Amygdala (tissue), 56 donors: ENCODE measurements at places on chromosomes 12 and 14.

DNA sequence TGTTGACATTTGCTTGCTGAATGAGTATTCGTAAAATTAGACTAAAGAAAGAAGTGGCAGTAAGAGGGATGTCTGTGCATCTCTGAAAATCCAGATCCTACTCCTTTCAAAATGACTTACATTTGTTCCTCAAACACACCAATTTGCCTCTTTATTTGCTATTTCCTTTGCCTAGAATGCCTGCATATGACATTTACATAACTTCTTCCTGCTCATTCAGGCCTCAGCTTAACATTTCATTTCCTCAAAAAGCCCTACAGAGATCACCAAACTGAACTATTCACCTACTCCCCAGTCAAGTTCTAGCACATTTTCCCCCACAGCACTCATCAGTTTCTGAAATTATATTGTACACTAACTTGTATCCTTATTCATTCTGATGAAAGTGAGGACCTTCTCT lies 907.2 kb downstream of the LRFN5 start:
- DNase-seq = no peak

DNA sequence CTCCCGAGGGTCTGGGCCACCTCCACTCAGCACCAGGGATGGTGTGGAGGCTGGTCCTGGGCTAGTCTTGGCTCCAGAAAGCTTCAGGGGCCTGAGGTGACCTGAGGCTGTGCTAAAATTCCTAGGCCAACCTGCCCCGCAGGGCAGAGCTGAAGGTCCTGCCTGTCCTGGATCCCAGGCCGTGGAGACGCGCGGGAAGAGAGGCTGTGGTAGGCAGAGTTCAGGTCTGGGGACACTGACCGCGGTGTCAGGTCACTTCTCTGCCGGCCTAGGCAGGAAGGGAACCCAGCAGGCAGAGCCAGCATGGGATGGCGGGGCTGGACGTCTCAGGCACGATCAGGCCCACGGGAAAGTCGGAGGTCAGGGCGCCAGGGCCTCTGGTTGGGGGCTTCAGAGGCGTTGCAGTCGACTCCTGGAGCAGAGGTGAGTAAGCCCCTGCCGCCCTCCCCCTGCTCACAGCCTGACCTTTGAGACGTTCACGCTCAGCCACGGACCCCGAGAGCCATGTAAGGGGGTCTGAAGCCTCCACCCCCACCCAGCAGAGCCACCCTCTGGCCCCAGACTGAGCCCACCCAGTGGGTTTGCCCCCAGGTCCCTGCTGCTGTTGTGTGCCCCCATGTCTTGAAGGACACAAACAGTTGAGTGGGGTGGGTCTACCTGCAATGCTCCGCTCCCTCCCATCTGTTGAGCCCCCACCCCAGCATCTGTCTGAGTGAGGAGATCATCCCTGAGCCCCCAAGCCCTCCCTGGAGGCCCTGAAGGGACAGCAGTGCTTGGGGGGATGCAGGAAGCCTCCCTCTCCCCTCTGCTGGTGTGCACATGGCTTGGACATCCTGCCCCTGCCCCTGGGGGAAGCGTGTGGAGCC lies 142.7 kb downstream of the KIF26A start:
- DNase-seq = no peak

DNA sequence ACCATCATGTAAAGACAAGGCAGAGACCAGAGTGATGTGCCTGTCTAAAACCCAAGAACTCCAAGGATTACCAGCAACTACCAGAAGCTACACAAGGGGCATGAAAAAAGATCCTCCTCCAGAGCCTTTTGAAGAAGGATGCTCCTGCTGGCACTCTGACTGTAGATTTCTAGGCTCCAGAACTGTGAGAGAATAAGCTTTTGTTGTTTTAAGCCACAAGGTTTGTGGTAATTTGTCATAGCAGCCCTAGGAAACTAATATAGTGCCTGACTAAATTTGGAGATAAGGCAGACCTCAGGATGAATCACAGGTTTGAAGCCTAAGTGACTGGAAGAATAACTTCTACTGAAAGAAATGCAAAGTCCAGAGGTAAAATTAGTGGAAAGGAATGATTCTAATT lies 132.9 kb downstream of the CEP83 start:
- no peak for DNase-seq

DNA sequence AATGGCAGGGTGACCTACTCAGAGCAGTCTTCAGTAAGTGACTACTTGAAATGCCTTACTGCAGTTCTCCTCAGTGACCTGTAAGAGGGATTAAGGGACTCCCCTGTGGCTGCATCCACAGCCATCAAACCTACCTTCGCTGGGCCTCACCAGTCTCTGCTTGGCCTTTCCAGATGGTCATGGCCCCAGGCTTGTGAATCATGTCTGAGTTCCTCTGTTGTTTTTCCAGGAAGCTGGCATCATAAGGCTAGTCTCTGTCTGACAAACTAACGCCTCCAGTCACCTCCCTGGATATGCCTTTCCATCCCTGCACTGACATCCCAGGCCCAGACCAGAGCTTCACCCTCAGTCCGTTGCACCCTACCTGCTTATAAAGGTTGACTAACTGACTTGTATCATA lies 14.0 kb downstream of the RNASE2 start:
- no peak for DNase-seq

DNA sequence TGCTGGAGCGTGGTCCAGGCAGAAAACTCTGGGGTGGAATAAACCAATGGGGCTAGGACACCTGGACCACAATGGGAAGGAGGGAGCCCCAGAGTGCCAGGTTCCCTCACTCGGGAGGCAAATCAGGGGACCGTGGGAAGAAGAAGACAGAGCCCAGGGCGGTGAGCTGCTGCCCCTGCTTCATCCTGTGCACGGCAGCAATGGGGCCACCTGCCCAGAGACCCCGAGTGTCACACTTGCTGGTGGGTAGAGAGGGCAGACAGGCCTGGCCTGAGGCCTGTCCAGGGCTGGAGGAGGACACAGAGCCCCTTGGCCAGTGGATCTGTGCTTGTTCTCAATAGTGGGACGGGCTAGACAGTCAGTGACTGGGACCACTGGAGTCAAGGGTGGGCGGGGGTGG lies 58.2 kb downstream of the DIO3 start:
- no peak for DNase-seq

- DNase-seq = no peak
These were observed 24.3 kb upstream of the PARP11 start for GRCh38 chr12:3897371-3897971.

DNA sequence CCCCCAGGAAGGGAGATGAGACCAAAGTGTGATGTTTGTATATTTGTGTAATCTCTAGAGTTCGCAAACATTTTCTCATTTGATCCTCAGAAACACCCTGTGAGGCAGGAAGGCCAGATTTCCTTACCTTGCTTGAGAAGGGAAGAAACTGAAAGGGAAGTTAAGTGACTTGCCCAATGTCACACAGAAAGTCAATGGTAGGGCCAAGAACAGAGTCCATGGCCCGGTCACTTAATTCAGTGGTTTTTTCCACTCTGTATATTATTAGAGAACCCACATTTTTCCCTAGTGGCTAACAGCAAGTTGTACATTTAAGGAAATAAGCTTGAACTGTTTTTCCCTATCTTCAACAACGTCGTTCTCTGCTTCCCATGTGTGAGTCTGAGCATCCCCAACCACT lies 25.6 kb upstream of the CHPT1 start:
- DNase-seq = no peak

GRCh38 chr14:63205866-63206265 lies 1.6 kb downstream of the RHOJ start:
- DNase-seq = no peak

GRCh38 chr12:131430158-131430742 lies 280.6 kb upstream of the SFSWAP start:
- DNase-seq = no peak

DNA sequence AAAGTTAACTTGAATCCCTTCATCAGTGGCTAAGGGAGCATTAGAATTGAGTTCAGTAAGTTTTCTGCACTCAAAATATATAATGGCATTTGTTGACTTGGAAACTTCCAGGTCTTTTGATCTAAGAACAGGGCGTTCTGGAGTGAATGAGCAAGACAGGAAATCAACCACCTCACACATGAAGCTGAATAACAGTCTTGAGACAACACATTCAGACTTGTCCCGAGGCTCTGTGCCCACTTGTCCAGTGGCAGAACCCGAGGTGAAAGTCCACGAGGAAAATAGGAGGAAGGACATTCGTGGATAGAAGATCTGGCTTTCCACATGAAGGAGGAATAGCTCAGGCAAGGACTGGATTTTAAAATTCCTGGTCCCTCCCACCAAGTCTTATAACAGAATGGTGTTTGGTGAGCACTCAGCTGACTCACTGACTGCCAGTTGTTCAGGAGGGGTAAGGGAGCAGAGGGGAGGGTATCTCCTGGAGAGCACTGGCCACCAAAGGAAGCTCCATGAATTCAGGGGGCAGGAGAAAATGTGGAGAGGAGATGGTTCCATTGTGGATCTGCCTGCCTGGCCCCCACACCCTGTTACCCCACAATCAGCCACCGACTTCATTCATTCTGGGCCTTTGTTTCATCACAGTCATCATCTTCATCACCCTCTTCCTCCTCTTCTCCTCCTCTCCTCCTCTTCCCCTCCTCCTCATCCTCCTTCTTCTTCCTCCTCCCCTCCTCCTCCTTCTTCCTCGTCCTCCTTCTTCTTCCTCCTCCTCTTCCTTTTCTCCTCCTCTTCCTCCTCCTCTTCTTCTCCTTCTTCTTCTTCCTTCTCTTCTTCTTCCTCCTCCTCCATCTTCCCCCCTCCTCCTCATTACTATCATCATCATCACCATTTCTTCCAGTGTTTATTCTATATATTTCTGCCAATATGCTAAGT lies 620.1 kb downstream of the MED13L start:
- no peak for DNase-seq

GRCh38 chr12:28893365-28893764 lies 255.7 kb upstream of the FAR2 start:
- DNase-seq = no peak

GRCh38 chr12:44015333-44015941 lies 179.6 kb downstream of the TMEM117 start:
- DNase-seq = no peak

DNA sequence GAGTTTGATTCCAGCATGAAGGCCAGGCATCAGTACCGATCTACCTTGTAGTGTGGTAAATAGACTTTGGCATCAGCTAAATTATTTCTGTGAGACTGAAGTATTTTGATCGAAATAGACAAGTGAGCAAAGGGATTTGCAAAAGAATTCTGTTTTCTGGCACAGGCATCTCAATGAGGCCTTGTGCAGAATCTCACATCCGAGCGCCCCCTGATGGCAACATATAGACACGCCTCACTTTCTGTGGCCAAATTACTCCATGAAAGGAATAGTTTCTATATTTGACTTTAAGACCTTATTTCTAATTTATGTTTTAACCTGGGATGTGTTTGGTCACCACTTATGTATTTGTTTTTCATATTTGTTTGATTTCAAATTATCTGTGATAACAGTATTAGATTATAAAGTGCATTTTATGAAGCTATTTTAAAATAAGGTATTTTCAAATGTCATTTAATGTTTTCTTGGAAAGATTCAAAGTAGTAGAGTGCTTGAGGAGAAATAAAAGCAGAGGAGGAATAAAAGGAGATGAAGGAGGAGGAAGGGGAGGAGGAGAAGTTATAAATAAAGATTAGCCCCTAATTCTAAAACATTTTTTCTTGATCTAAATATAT lies 731.9 kb downstream of the NRXN3 start:
- DNase-seq = peak; percentile 41

- no peak for DNase-seq
These were observed 17.1 kb downstream of the CD163 start for GRCh38 chr12:7486512-7486911.

DNA sequence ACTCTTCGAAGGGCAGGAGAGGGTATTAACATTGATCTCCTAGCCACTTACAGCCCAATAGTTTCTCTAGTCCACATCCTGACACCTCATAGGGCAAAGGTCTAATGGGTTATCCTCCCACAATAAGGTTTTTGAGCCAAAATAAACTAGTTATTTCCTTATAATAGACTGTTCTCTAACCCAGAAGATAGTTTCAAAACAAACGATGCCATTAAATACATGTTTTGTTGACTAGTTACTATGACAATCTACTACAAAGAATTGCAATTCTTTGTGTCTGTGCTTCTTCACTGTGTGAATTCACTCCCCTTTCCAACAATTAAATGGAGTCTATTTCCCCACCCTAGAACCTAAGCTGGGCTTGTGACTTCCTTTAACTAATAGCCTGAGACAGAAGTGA lies 6.4 kb upstream of the ACTR10 start:
- DNase-seq = no peak

GRCh38 chr14:65704437-65704836 lies 291.9 kb downstream of the FUT8 start:
- DNase-seq = no peak
